ENCODE measurements at places on chromosomes 3 and 15.

- peaks cover 9% of the 10 kb centered on the region for H3K36me3 ChIP-seq
- peaks cover 86% of the 10 kb centered on the region for H3K4me1 ChIP-seq
- peak overlapping the region; percentile 65 for H3K4me3 ChIP-seq
- peak overlapping the region; percentile 73 for H3K27ac ChIP-seq
- H3K27me3 ChIP-seq, result no peaks in the 10 kb centered on the region
- no peak for DNase-seq
Observed at GRCh38 chr3:152277198-152277597, 8.5 kb downstream of the MBNL1 start.

DNA sequence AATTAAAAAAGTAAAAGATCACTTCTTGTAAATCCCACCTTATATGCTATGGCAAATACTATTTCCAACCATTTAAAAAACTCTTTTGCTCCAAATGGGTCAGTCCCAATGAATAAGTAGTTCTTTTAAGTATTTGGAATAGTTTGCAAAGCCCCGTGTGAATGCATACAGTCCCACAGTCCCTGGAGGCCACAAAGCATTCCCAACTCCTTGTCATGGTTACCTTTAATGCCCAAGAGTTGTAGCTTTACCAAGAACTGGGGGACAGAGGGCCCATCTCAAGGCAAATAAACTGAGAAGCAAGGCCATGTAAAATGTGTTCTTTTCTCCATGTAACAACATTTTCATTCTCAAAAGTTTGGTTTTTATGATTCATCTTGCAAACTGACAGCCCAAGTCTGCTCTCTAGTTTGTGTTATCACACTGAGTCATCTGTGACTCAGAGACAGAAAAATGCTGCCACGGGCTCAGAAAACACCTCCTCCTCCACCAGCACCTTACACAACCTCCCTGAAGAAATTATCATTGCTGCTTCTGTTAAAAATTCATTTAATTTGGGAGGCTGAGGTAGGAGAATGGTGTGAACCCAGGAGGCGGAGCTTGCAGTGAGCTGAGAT, 336.2 kb downstream of the ERC2 start:
- DNase-seq, result no peak
- H3K27ac ChIP-seq, result no peak overlapping the region
- no peaks in the 10 kb centered on the region for H3K4me1 ChIP-seq
- no peak overlapping the region for H3K4me3 ChIP-seq
- H3K27me3 ChIP-seq, result peaks cover 9% of the 10 kb centered on the region
- no peaks in the 10 kb centered on the region for H3K36me3 ChIP-seq

GRCh38 chr3:135081856-135082434, 286.9 kb downstream of the EPHB1 start:
- no peak for DNase-seq
- no peak overlapping the region for H3K27ac ChIP-seq
- peaks cover 21% of the 10 kb centered on the region for H3K27me3 ChIP-seq
- H3K4me3 ChIP-seq, result no peak overlapping the region

DNA sequence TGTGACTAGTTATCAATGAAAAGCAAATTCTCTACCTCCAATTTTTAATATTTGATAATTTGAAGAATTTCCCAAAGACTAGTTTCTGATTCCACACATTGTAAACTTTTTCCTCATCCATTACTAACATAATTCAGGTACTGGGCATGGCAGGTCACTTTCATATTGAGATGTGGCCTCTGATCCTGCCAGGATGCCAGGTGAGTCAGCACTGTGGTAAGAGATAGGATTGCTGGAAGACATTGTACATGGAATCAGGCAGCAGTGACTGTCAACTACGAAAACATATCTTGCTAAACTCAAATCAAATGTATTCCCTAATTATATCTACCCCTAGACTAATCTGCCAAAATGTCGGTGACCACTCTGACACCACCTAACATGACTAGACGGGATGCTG, 33.2 kb upstream of the POU1F1 start:
- no peak for DNase-seq
- peaks cover 8% of the 10 kb centered on the region for H3K27me3 ChIP-seq
- no peaks in the 10 kb centered on the region for H3K4me1 ChIP-seq
- H3K36me3 ChIP-seq, result no peaks in the 10 kb centered on the region
- no peak overlapping the region for H3K27ac ChIP-seq
- H3K4me3 ChIP-seq, result no peak overlapping the region
